ENCODE measurements at places on chromosomes 12 and 14.
A peak's percentile ranks its signal among the peaks of the same experiment; 100 is the strongest.

GRCh38 chr12:103369929-103370328, 125.8 kb downstream of the C12orf42 start:
- no peak for DNase-seq

GRCh38 chr14:68586896-68587751, 205.7 kb downstream of the ZFP36L1 start:
- DNase-seq = no peak

GRCh38 chr14:64623554-64624165, 73.9 kb downstream of the PPP1R36 start:
- no peak for DNase-seq

GRCh38 chr12:69024907-69025306, 91.9 kb upstream of the CPM start:
- no peak for DNase-seq

GRCh38 chr12:60174941-60175340, 579.1 kb downstream of the SLC16A7 start:
- DNase-seq = no peak

- DNase-seq = no peak
These were observed 13.6 kb upstream of the LMO3 start for GRCh38 chr12:16619537-16619936.

DNA sequence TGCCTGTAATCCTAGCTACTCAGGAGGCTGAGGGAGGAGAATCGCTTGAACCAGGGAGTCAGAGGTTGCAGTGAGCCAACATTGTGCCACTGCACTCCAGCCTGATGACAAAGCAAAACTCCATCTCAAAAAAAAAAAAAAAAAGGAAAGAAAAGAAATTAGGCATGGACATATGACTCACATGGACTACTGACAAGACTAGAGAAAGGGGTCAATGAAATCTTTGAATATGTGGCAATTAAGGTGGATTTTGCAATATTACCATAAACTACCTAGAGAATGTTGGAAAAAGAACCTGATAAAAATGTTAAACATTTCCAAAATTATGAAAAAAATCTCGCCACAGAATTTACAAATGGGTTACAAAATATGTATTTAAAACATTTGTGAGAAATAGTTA, 873.6 kb downstream of the C12orf50 start:
- DNase-seq = no peak

GRCh38 chr12:630656-631632, 32.3 kb downstream of the NINJ2 start:
- DNase-seq = peak; percentile 42

GRCh38 chr14:42961509-42961908, 1354.8 kb downstream of the LRFN5 start:
- DNase-seq = no peak

DNA sequence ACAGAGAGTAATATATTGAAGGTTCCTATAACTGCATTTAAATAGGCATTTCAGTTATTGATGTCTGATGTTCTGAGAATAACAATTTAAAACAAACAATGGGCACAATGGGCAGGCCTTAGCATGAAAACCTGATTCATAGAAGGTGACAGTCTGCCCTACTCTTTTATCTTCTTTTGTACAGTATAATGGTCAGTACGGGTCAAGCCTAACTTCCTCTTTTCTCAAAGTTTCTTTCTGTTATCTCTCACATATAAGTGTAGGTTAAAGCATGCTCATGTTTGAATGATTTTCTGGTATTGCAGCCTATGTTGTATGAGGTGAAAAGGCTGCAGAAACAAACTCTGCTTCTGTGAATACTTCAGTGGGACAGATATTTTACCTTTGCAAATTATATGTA, 14.2 kb downstream of the FKBP3 start:
- DNase-seq = no peak

DNA sequence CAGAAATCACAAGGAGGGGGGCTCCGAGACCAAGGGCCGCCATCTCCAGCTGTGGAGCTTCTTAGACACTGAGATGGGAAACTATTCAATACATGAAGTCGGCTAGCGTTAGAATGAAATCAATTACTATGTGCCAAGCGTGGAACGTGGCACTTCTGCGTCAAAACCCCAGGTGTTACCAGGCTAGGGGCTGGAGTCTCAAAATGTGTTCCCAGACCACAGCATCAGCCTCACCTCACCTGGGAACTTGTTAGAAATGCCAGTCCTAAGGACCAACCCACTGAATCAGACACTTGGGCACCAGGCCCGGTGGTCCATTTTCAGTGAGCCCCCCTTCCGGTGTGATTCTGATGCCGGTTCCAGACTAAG, 5.0 kb upstream of the SETD1B start:
- DNase-seq = no peak

DNA sequence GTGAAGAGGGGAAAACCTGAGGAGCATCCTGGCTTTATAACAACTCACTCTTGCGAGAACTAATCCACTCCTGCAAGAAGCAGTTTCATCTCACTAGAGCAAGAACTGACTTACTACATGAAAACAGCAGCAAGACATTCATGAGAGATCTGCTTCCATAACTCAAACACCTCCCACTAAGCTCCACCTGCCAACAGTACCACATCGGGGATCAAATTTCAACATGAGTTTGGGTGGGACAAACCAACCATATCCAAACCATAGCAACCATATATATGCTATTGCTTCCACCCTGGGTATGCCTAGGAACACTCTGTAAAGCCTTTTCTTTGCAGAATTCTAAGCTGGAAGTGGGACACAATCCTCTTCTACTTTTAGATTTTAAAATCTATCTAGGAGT, 13.9 kb upstream of the AVPR1A start:
- DNase-seq = no peak

DNA sequence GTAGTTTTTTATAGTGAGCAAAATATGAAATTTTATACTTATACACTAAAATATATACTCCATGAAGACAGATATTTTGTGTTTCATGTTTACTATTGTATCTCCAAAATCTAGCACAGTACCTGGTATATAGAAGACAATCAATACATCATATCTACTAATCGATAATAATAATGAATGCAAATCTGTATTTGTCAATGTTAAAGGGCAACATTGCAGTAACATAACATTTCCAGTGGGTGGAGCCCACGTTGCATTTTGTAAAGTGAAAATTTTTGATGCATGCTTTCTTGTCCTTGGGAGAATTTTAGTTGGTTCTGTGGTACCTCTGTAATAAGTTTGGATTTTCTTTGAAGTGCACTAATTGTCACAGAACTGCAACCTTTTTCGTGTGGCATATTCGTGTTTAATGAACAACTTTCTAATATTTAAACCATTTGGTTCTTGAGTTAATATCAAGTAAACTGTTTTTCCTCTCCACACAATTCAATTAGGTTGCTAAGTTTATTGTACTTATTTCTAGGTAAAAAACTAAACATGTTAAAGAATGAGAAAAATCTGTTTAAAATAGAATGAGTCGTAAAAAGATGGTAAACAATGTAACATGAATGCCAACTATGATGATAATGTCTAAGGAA, 47.4 kb downstream of the AVPR1A start:
- no peak for DNase-seq

- DNase-seq = no peak
These were observed 507.4 kb downstream of the ETNK1 start for GRCh38 chr12:23132357-23132756.

DNA sequence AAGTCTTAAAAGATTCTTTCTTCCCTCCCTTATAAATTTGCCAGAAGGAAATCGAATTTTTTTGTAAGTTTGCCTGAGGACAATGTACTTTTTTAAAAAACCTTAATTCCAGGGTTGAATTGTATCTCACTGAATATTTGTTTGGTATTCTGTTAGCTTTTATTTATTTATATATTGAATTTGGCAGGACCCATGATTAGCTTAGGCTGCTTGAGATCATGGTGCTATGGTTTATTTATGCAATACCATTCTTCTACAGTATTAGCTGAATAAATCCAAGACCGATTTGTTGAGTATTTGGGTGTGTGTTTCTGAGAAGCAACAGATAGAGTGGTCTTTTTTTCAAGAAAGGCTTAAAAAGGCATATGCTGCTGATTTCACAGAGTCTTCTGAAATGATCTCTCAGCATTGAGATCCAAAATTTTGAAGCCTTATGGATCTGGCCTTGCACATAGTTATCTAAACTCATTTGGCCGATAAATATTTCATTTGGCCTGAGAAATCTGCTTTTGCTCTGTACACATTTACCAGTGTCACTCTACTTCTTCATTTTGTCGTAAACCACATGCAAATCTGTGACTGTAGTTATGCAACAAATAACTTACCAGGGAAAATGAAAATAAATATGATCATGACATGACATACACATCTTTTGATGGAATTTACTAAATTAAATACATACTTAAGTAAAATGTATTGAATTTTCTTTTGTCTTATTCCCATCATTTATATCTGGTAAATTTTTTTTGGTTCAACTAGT, 265.8 kb upstream of the FLRT2 start:
- no peak for DNase-seq

GRCh38 chr12:5910790-5911548, 34.1 kb downstream of the ANO2 start:
- DNase-seq = no peak

GRCh38 chr12:56086096-56086495, 6.1 kb downstream of the ERBB3 start:
- peak; percentile 85 for DNase-seq

All from body of pancreas (tissue), 4 donors.